EH (cell line): ENCODE measurements at places on chromosomes 7 and 10.

GRCh38 chr10:97816609-97817008 is 33.0 kb upstream of the GOLGA7B start:
- DNase-seq, result no peak

DNA sequence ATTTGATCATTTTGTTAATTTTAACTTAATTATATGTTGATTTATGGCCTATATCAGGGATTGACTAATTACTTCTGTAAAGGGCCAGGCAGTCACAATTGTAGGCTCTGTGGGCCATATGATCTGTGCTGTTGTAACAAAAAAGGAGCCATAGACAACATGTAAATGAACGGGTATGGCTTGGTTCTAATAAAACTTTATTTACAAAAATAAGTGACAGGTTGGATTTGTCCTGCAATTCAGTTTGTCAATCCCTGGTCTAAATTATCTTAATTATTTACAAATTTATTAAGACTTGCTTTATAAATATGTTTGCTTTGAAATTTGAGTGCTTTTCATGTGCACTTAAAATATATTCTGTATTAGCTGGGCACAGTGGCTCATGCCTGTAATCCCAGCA is 2.9 kb upstream of the HK1 start:
- no peak for DNase-seq

DNA sequence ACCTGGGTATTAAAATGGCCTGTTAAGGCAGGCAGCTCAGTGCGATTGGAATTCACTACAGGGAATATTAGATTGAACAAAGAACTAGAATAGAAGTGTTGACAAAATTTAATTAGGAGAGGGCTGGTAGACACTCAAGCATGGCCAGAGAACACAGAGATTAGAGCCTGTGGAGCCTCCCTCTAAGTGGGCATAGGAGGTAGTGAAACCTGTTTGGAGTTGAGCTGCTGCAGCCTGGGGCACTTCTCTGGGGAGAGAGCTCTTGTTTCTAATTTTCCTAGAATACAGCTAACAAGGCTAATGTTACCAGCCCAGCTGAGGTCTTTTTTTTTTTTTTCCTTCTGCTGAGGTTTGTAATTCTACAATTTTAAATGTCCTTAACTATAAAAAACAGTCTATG is 46.4 kb downstream of the TMEM168 start:
- no peak for DNase-seq

GRCh38 chr7:15783987-15784693 is 97.7 kb upstream of the MEOX2 start:
- DNase-seq, result no peak

- no peak for DNase-seq
Observed at GRCh38 chr10:60777696-60778213, 523 bp upstream of the CDK1 start.

DNA sequence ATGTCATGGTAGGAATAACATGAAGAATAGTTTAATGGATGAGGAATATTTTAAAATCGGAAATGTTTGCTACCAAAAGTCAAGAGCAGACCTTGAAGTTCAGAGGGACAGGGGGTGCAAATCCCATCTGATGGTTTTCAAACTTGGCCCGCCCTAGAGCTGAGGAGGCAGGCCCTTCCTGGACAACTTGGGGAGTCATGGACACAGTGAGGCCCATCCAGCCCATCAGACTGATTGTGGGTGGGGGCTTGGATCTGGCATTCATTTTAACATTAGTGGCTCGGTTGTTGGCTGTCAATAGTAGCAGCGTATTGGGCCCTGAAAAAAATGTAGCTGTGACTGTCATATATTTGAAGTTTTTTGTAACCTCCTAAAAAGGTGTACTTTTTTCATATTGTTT is 2.0 kb downstream of the C10orf90 start:
- DNase-seq, result no peak

DNA sequence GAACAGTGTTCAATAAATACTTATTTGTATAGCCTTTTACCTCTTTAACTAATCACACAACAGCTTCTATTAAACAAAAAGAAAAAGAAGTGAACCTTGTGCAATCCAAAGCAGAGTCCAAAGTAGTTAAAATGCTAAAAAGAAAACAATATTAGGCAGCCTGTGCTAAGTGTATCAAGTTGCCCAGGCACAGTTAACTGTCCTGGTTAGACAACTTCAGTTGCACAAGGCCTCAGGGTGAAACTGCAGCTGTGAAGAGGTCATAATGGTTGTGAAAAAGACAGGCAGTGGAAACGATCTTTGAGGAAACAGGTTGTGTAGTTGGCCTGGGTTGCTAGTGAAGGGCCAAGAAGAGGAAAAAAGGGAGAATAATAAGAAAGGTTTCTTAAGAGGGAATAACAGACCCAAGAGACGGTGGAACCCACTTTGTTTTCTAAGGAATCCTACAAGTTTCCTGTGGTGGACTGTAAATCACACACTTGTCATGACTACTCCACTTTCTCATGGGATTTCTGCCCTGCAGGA is 6.0 kb upstream of the CROT start:
- DNase-seq, result no peak

GRCh38 chr7:70698219-70698832 is 433.6 kb upstream of the GALNT17 start:
- DNase-seq, result peak; percentile 72

- DNase-seq, result no peak
Observed at GRCh38 chr10:75969031-75969430, 537.6 kb downstream of the LRMDA start.

- DNase-seq, result no peak
Observed at GRCh38 chr10:86663046-86663345, 5.3 kb upstream of the LDB3 start.

DNA sequence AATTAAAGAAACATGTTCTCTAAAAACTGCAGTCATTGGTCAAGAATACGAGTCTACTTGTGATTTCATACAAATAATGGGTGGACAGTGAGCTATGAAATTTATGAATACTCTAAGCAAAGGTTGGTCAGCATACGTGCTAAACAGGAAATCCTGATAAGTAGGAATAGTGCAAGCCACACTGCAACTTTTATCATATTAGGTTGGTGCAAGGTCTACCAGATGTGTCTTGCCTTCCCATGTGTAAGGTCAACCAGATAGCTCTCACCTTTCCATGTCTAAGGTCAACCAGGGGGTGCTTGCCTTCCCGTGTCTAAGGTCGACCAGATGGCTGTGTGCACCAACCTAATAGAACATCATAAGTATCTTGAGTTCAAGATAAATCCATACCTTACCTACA is 2.0 kb upstream of the ITGB1 start:
- no peak for DNase-seq

- DNase-seq, result no peak
Observed at GRCh38 chr7:129828989-129829736, 123.6 kb downstream of the UBE2H start.

GRCh38 chr10:78699971-78700370 is 368.8 kb upstream of the ZMIZ1 start:
- DNase-seq, result no peak

GRCh38 chr7:14351167-14351566 is 361.7 kb upstream of the ETV1 start:
- DNase-seq, result no peak

DNA sequence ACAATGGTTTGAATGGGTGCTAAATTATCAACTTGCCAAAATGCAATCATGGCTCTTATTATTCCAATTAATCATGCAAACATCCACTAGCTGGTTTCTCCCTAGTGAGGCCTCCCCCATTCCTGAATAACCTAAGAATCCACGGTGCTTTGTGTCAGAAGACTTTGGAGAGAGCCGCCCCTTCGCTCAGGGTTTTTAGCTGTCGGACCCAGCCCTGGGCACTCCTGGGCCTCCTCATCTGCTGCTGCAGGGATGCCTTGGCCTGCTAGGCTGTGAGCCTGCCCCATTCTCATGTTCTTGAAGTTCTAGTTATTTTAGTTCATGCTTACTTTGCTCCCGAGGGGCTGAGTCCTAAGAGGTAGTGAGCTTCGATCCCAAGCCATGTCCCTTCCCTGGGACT is 34.1 kb upstream of the SFRP5 start:
- DNase-seq, result no peak

DNA sequence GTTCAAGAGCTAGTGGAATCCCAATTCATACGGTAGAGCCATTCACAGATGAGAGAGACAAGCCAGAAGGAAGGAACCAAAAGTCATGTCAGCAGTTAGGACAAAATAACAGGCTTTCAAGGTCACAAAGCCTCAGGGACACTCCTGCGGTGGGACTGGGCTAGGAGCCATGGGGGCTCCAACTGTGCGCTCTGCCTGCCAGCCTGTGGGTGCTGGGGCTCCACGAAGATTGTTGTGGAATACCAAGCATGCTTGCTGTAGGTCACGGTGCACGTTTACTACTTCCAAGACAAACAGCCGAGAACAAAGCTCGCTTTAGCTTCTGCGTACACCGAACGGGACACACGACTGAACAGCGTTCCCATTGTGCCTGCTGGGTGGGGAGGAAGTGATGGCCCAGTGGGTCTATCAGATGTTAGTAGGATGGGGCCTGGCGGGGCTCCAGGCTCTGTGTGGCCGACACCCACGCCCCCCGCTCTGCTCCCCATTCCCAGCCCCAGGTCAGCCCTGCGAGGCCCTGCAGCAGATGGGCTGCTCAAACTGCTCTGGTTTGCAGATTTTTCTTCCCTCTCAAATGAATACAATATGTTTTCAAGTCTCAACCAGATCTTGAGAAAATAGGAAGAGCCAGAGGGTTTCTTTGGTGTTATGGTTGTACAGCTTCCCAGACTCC is 158.9 kb downstream of the EGFR start:
- no peak for DNase-seq

DNA sequence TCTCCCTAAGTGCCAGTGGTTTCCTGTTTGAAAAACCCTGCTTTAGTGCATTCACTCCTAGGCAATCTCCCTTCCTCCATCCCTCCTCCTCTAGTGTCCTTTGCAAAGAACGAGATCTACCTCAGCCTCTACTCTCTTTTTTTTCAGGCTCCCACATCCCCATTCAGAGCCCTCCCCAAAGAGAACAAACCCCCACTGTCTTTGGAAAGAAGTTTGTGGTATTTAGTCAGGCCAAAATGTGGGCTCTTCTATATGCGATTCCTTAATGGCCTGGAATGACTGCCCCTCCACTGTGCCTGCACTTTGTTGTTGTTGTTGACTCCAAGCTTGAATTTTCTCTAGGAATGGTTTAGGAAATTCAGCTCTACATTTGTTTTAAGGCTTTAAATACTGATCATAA is 36.3 kb downstream of the PALS2 start:
- DNase-seq, result no peak

DNA sequence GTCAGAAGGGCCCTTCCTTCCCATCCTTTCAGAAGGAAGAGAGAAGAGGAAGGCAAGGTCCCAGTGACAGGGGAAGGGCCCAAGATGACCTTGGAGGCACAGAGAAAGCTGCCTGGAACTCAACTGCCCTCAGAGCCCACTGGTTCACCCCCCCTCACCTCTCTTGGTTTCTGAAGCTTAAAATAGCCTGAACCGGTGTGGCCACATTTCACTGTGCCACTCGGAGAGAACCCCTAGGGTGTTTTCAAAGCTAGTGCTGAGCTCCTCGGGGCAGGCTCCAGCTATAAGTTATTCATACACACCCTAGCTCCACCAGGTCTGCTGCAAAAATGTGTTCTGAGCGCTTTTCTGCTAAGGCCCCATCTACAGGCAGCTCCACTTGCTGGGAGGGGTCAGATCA is 60.9 kb upstream of the ADRB1 start:
- DNase-seq, result no peak

- DNase-seq, result peak; percentile 73
Observed at GRCh38 chr7:120979765-120980499, 8.6 kb upstream of the CPED1 start.

DNA sequence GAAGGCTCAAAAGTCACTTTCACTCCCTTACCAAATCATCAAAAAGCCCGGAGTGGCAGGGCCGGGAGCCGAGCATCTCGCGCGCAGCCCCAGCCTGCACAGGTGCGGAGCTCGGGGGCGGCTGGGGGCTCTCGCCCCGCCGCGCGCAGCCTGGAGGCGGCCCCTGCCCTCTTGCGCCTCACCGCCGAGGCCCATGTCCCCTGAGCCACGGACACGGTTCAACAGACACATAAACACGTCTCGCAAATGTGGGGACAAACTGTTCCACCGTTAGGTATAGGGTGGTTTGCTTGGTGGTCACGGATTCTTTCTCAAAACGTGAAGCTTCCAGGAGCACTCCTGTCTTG is 700 bp downstream of the GSAP start:
- DNase-seq, result no peak

- no peak for DNase-seq
Observed at GRCh38 chr7:171364-171904, 20.9 kb upstream of the FAM20C start.

- peak; percentile 68 for DNase-seq
Observed at GRCh38 chr10:76287856-76288255, 856.4 kb downstream of the LRMDA start.

DNA sequence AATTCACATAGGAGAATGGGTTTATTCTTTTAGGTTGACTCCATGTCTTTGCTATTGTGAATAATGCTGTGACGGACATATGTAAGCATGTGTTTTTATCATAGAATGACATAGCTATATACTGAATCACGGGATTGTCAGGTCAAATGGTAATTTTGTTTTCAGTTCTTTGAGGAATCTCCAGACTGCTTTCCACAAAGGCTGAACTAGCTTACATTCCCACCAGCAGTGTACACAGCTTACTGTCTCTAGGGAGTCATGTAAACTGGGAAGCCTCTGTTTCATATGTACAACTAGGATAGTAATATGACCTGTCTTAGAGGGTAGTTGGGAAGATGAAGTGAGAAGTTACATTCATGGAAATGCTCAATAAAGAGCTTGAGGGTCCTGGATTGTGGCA is 6.8 kb upstream of the C10orf120 start:
- DNase-seq, result no peak

- DNase-seq, result peak; percentile 75
Observed at GRCh38 chr10:101053516-101053915, 8.3 kb upstream of the KAZALD1 start.

- no peak for DNase-seq
Observed at GRCh38 chr10:103621783-103622125, 128.2 kb downstream of the NEURL1 start.

DNA sequence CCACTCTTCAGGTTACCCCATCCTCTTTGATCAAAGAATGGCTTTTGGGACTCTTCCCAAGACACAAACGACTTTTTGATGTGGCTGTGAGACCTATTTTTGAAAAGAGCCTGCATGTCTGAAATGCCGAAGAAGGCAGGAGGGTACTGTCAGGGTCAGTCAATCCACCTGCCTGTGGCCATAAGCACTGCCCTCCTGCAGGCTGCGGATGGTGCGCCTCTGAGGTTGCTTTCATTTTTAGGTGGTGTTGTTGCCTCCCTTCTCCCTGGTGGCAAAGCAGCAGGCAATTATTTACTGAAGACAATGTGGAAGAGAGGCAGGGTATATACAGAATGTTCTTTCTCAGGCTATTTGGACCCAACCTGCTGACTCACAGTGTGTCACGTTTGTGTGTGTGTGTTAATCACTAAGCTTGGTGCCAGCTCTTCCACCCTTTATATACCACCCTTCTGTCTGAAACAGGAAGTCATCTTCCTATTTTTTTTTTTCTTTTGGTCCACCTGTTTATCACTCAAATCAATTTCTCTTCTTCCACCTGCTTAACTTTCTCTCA is 1421.2 kb upstream of the CELF2 start:
- DNase-seq, result peak; percentile 8

GRCh38 chr7:12730523-12730922 is 43.1 kb downstream of the ARL4A start:
- no peak for DNase-seq

GRCh38 chr10:100508266-100508665 is 11.4 kb downstream of the SEC31B start:
- no peak for DNase-seq

GRCh38 chr10:84571146-84571545 is 242.8 kb downstream of the CCSER2 start:
- DNase-seq, result no peak
